ENCODE measurements at places on chromosomes 1 and 21.
A peak's percentile ranks its signal among the peaks of the same experiment; 100 is the strongest.

GRCh38 chr1:34925730-34926129 lies 3.7 kb downstream of the DLGAP3 start:
- no peak for DNase-seq

GRCh38 chr1:2382621-2383361 lies 8.6 kb downstream of the MORN1 start:
- DNase-seq: peak; percentile 12

GRCh38 chr21:34795548-34796180 lies 126.9 kb downstream of the CLIC6 start:
- no peak for DNase-seq

- DNase-seq: no peak
Measured at GRCh38 chr1:75990686-75991085, 58.5 kb upstream of the ASB17 start.

DNA sequence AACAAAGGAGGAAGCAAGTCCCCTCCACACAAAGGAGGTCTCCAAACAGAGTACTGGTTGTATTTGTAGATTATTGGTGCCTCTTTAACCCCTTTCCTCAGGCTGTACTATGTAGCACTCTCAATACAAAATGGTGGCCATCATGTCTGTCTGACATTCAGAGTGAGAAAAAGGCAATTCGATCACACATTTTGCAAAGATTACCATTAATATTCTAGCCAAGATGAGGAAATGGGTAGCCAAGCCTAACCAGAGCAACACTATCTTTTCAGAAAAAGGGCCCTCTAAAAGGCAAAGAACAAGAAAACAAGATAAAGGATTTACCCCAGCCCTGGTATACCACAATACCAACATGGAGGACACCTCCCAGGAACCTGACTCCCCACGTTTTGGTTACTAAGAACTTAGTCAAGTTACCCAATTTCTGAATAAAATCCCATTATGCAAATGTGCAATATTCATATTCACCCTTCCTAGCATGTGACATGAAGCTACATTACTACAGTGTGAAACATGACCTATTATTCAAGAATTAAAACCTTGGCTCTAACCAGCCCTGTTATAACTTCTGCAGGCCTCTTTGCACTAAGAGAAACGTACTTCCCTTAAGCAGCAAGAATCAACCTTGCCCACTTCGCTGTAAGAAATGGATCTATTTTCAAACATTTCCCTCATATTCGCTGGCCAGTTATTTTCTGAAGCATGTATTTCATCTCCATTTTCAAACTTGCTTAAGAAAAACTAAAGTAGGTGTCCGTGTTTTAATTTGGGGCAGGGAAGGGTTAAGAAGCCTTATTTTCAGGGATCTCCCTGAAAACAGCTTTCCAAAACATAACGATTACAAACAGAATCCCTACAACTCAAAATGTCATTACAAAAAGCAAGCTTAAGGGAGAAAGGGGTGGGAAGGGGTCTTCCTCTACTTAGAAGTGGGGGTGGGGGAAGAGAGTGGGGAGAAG lies 2.1 kb downstream of the KDM5B start:
- peak; percentile 38 for DNase-seq

DNA sequence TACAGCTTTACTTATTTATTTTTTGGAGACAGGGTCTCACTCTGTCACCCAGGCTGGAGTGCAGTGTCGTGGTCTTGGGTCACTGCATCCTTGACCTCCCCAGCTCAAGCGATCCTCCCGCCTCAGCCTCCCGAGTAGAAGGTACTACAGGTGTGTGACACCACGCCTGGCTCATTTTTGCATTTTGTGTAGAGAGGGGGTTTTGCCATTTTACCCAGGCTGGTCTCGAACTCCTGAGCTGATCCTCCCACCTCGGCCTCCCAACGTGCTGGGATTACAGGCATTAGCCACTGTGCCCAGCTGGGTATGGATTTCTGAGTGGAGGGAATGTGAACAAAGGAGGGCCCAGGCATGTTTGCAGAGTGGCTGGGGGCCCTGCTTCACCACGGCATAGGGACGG lies 44.1 kb downstream of the WNT4 start:
- DNase-seq: no peak

DNA sequence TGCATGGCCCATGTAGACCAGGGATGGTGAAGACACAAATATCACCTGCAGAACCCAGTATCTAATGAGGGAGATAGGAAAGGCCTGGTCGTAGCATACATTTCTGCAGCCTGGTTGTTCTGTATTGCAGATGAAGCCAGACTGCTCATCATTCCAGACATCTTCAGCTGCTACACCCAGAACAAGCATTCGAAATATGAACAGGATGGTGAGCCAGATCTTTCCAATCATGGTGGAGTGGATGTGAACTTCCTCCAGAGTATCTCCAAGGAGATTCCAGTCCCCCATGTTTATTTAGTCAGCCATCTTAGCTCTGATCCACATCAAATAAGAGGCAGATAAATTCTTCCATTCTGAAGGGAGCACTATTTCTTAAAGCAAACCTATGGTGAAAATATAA lies 2.7 kb upstream of the MYCBP start:
- DNase-seq: no peak

GRCh38 chr21:36966821-36967768 lies 626 bp upstream of the HLCS start:
- DNase-seq: peak; percentile 2

GRCh38 chr21:30552782-30553181 lies 8.3 kb downstream of the KRTAP19-7 start:
- no peak for DNase-seq

- no peak for DNase-seq
Measured at GRCh38 chr1:21220815-21221214, 44.1 kb upstream of the EIF4G3 start.

GRCh38 chr1:43367026-43367903 lies 546 bp downstream of the ELOVL1 start:
- DNase-seq: peak; percentile 20

DNA sequence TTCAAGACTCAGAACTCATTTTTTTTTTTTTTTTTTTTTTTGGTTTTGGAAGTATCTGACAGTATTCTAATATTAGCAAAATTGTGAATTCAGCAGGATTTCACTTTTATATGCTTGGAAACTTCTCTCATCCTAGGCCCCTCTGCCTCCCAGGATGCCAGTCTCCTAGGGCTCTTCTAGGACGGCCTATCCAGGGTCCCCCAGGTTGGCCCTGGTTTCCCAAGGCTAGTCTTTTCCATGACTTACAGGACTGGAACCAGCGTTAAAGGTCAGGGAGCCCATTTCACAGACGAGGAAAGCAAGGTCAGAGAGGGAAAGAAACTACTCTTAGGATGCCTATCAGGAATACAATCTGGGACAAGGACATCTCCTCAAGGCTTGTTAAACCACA lies 412.5 kb downstream of the PTPRU start:
- no peak for DNase-seq

DNA sequence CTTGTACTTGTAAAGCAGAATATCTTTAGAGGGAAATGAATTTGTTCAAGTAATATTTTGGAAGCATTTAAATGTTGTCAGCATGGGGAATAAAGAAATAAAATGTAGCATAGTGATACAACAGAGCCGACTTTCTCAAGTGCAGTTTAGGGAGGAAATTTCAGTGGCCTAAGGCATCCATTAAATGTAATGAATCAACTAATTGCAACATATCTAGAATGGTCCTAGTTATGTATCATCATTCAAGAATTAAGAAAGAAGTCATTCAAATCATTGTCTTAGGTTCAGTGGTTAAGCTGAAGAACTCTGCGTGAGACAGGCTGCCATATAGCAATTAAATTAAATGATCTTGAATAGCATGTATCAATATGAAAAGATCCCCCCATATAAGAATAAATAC lies 360.7 kb downstream of the TBX15 start:
- no peak for DNase-seq

DNA sequence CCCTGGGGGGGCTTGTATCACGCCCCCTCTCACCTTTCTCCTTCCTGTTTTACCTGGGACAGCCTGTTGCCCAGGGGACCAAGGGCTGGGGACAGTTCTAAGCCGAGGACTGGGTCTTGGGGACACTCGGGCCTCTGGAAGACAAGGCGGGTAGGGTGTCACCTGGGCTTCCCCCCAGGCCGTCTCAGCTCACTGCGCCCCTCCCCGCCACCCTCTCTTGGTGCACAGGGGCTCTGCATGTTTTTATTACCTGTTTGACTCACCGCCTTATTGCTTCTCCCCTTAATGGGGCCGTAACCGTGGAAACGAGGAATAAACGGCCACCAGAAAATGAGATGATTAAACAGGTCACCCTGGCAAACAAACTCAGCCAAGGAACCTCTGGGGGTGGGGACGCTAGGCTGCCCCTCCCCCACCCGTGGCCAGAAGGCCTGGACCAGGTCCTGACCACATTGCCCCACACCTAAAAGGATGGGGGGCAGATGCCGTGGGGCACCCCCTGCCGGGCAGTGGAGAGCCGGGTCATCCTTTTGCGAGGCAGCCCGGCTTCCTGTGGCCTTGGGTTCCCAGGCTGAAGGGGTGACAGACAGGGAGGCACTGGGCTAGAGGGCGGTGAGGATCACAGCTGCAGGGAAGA lies 109.9 kb downstream of the CASZ1 start:
- DNase-seq: no peak

DNA sequence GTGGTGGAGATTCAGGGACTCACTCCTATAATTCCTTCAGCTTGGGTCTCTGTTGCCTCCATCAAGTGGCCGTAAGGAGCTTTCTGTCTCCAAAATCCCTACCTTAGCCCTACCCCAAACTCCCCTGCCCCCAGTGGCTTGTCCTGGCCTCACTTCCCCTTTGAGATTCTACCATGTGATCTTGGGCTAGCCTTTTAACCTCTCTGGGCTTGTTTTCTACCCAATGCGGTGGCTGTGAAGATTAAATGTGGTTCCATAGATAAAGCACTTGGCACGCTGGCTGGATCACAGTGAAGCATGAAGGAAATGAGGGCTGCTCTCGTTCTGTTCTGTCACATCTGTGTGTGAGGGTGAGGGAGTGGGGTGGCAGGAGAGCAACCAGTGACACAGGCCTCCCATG lies 43.6 kb downstream of the FAAH start:
- DNase-seq: no peak

DNA sequence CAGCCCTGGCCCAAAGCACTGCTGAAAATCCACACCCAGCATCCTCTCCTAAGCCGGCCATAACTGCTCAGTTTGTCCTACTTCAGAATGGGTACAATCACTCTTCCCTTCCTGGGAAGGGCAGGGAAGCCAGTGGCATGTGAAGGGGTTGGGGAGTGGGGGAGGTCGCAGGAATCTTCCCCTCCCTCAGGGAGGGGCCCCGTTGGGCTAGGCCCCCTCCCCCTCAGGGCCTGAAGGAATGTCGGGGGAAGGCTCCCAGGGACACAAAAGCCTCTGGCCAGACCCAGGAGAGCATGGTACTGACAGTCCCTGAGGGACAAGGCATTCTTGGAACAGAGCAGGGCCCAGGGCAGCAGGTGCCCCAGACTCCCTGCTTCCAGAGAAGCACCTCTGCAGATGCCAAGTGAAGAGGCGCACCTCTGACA lies 1.2 kb downstream of the ELOVL1 start:
- DNase-seq: no peak

DNA sequence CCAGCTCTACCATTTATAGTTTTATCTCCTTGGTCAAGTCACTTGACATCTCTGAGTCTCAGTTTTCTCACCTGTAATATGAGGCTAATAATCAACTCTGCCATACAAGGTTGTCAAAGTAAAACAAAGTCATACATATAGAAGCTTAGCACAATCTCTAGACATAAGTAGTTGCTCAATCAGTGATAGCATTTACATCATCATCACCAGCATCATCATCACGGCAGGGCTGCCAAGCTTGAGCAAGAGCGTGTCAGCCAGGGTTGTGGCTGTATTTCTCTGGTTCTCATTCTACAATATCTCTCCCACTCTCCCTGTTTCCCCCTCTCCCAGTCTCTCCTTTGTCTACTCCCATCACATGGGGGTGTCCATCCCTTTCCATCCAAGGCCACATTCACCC lies 41.7 kb upstream of the COA6 start:
- no peak for DNase-seq

GRCh38 chr1:1842360-1843146 lies 48.3 kb downstream of the GNB1 start:
- DNase-seq: no peak

GRCh38 chr1:9588551-9589143 lies at the start of gene TMEM201:
TMEM201 (plus strand) TSS chr1:9588911; CDS start chr1:9588931, 20 bp downstream.
- DNase-seq: peak; percentile 94
